ENCODE measurements at places on chromosomes 16 and 17. TPM values are rescaled to one million over a fixed set of nuclear protein-coding genes. Genes with fewer than 3 reads are reported as not detected.

Gene TSNAXIP1
- 1.1 TPM for total RNA-seq

Gene CCL17
- not detected for total RNA-seq

- H3K4me1 ChIP-seq, result no peaks in the 10 kb centered on the region
- no peak overlapping the region for H3K27ac ChIP-seq
These were observed 24.0 kb downstream of the MEOX1 start for GRCh38 chr17:43637563-43638323.

DNA sequence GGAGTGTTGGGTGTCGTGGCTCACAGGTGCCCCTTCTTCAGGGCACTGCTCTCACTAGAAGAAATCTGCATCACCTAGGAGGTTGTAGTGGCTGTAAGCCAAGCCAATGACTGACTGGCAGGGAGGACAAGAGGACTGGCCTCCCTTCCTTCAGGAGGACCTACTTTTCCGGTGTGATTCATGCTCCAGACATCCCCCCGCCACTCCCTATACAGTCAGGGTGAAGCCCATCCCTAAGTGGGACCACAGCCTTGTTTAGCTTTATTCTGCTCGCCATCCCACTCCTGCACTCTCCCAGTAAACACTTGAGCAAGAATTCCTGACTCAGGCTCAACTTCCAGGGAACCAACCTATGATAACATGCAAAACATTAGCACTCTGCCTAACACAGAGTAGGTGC is 67.0 kb downstream of the PLCG2 start:
- H3K27ac ChIP-seq, result no peak overlapping the region
- no peaks in the 10 kb centered on the region for H3K36me3 ChIP-seq
- DNase-seq, result peak; percentile 36
- no peaks in the 10 kb centered on the region for H3K27me3 ChIP-seq

DNA sequence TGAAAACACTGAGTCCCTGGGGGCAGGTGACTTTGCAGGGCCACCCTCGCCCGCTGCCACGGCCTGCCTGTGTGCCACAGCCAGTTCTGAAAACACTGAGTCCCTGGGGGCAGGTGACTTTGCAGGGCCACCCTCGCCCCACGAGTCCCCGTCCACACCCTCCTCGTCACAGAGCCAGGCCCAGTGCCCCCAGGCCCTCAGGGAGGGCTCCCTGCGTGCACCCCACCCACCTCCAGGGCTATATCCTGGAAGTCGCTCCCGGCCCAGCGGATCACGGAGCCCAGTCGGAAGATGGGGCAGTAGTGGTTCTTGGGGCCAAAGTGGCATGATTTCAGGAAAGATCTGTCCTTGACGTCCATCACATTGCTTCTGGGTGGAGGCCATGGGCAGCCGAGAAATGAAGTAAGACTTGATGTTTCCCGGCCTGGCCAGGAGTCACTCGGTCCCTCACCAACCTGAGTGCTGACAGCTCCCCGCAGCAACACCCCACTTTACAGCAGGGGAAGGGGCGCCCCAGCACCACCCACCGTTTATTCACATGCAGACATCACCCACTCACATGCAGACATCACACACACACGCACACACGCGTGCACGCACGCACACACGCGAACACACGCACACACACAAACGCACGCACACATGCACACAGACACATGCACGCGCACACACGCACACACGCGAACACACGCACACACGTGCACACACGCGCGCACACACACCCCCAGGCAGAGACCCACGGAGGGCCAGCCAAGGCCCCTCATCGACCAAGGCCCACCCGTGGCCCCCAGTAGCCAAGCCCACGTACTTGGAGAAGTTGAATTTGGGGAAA is 6.5 kb downstream of the P2RX5 start:
- no peak overlapping the region for H3K27ac ChIP-seq
- DNase-seq, result no peak
- no peaks in the 10 kb centered on the region for H3K36me3 ChIP-seq
- H3K4me3 ChIP-seq, result no peak overlapping the region
- H3K4me1 ChIP-seq, result no peaks in the 10 kb centered on the region

DNA sequence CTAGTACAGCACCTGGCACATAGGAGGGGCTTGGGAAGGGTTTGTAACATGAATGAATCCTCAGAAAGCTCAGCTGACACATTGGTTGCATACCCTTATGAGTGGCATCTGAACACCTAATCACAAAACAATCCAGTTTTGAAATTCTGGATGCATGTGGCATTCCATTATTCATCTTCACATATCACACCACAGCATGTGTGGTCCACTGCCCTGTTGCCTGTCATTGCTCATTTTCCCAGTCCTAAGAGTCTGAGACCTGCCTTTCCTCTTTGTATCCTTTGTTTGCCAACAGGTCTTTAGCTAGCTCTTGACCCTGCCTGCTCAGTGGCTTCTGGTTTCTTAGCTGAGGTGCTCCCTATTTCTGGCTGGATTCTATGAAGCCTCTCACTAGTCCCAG is 170.8 kb upstream of the ASIC2 start:
- no peaks in the 10 kb centered on the region for H3K4me1 ChIP-seq
- no peak overlapping the region for H3K4me3 ChIP-seq
- no peak for DNase-seq
- no peak overlapping the region for H3K27ac ChIP-seq

- peak overlapping the region; percentile 15 for H3K4me3 ChIP-seq
- DNase-seq, result peak; percentile 55
- H3K27ac ChIP-seq, result peak overlapping the region; percentile 47
- peaks cover 53% of the 10 kb centered on the region for H3K4me1 ChIP-seq
- no peaks in the 10 kb centered on the region for H3K36me3 ChIP-seq
These were observed 22.9 kb downstream of the ITPRIPL2 start for GRCh38 chr16:19136549-19137196.

DNA sequence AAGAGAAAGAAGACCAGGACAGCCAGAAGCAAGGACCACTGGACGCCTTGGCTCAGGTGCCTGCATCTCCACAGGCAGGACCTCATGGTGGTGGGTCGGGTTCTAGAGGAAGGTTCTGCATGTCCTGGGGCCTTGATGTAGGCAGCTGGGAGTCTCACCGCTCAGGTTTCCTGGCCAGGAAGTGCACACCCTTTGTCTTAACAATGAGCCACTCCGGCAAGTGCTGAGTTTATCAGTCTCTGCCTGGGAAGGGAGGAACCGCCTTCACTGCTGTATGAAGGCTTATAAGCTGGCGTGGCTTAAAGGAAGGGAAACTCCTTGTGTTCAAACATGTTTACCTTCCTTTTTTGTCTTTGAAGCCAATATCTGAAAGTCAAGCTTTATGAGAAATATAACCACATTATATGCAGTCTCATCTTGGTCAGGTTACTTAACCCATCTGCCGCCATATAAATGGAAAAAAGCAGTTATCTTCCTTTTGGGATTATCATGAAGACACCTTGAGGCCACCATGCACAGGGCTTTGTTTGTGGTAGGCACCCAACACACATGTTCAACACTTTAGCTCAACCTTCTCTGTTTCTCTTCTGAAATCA is at the start of gene ST6GALNAC1:
Gene ST6GALNAC1 (minus strand): TSS at position 205 of the 596 bp plus-strand sequence. CDS start 119 bp downstream, at position 86.
- H3K4me1 ChIP-seq, result peaks cover 22% of the 10 kb centered on the region
- H3K27me3 ChIP-seq, result peaks cover 20% of the 10 kb centered on the region
- DNase-seq, result no peak

DNA sequence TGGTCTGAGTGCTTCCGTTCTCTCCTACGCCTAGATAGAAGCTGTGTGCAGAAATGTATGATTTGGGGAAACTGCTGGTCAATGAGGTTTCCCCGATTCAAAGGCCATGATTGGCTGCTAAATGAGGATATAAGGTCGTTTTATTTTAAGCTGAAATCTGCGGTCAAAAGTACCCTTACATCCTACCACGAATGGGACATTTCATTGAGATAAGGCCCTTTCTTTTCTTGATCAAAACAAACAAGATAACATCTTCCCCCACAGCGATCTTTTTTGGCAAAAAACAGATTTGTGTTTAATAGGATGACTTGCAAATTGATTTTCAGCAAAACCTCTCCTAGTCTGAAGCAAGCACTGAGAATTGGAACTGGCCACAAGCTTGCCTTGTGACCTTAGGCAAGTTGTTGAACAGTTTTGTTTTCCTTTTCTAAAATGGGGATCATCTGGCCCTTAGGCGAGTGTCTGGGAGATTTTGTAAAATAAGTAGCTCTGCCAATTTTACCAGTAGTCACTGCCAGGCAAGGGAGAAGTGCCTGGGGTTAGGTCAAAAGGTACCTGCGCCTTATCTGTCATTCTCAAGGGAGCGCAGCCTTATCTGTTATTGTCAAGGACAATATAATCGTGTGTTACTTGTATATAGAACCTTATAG is 635 bp downstream of the SCPEP1 start:
- H3K4me1 ChIP-seq, result peaks cover 31% of the 10 kb centered on the region
- peak; percentile 42 for DNase-seq
- H3K36me3 ChIP-seq, result peaks cover 5% of the 10 kb centered on the region
- peak overlapping the region; percentile 34 for H3K27ac ChIP-seq
- peak overlapping the region; percentile 73 for H3K4me3 ChIP-seq
- H3K27me3 ChIP-seq, result no peaks in the 10 kb centered on the region

DNA sequence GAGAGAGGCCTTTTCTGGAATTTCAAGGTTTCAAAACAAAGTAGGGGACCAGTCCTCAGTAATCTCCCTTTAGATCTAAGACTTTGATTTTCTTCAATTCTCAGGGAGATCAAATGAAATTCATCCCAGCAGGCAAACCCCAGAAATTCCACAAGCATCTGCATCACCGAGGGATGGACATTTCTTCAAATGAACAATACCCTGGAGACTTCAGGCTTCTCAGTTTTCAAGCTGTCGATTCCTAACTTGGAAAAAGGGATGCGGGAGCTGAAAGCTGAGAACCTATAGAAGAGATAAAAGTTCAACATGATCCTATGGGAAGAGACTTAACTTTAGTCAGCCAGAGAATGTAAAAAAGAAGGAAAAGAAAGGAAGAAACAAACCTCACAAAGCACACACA is 296.9 kb upstream of the CDH5 start:
- no peaks in the 10 kb centered on the region for H3K4me1 ChIP-seq
- no peaks in the 10 kb centered on the region for H3K27me3 ChIP-seq
- no peak overlapping the region for H3K4me3 ChIP-seq
- no peak overlapping the region for H3K27ac ChIP-seq

GRCh38 chr17:81666092-81666341 is 388 bp downstream of the OXLD1 start:
- peak overlapping the region; percentile 79 for H3K27ac ChIP-seq
- H3K4me1 ChIP-seq, result peaks cover 15% of the 10 kb centered on the region
- peak overlapping the region; percentile 85 for H3K4me3 ChIP-seq
- H3K27me3 ChIP-seq, result no peaks in the 10 kb centered on the region
- DNase-seq, result no peak

GRCh38 chr16:66324815-66325515 is 41.5 kb upstream of the CDH5 start:
- peak; percentile 39 for DNase-seq
- peaks cover 19% of the 10 kb centered on the region for H3K27me3 ChIP-seq
- H3K4me1 ChIP-seq, result no peaks in the 10 kb centered on the region
- H3K4me3 ChIP-seq, result no peak overlapping the region

- peak overlapping the region; percentile 72 for H3K27ac ChIP-seq
- H3K4me3 ChIP-seq, result peak overlapping the region; percentile 32
- H3K27me3 ChIP-seq, result no peaks in the 10 kb centered on the region
These were observed 8.8 kb downstream of the KIAA0513 start for GRCh38 chr16:85036236-85037049.

DNA sequence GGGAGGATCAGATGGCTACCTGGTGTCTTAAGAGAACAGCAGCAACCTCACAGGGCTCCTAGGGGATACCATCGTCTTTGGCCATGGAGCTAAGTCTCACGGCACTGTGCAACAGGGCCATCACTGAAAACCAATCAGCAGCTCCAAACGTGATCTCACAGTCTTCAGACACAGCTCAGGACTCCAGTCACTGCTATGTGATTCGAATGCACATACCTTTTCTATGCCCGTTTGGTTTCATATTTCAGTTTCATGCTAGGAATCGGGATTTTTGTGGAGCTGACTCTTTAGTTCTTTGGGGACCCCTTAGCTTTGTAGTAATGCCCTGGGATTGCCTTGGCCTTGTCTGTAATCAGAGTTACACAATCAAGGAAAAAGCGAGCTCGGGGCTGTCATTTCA is 162.8 kb upstream of the CDH11 start:
- H3K27ac ChIP-seq, result no peak overlapping the region
- H3K4me1 ChIP-seq, result no peaks in the 10 kb centered on the region
- DNase-seq, result no peak
